ENCODE measurements at places on chromosomes 5 and 9.

DNA sequence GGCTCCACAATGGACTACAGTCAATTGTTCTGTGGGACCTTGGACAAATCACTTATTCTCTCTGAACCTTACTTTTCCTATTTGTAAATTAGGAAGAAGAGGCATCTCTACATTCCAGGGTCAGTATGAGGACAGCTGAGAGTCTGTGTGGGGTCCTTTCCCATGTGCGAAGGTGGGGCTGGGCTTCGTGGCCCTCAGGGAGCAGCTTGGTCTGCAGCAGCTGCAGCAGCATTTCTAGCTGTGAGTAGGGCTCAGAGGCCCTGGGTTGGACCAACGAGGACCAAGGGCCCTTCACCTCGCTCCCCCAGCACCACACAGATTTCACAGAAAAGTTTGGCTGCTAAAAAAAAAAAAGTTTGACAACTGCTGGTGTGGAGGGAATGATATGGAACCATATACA, 9.4 kb upstream of the DDX41 start:
- no peak for DNase-seq

DNA sequence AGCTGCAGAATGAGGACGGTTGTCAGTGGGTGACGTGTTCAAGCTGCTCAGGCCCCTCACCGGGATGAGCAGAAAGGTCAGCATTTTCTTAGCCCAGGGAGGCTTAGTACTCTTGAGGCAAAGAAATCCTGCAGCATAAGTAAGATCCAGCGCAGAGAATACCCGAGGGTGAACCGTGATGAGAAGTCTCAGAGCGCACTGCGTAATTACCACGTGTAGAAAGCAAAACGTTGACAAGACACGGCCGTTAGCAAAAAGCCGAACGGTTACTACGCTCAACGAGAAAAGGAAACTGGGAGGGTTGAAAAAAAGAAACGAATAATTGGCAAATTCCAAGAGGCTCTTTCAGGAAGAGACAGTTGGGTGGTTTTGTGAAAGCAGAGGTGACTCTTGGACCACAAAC, 104.0 kb downstream of the COL23A1 start:
- DNase-seq: no peak

- DNase-seq: no peak
Observed at GRCh38 chr5:101018299-101018698, 115.2 kb upstream of the ST8SIA4 start.

- peak; percentile 50 for DNase-seq
Observed at GRCh38 chr9:20476912-20477521, 145.3 kb downstream of the MLLT3 start.

DNA sequence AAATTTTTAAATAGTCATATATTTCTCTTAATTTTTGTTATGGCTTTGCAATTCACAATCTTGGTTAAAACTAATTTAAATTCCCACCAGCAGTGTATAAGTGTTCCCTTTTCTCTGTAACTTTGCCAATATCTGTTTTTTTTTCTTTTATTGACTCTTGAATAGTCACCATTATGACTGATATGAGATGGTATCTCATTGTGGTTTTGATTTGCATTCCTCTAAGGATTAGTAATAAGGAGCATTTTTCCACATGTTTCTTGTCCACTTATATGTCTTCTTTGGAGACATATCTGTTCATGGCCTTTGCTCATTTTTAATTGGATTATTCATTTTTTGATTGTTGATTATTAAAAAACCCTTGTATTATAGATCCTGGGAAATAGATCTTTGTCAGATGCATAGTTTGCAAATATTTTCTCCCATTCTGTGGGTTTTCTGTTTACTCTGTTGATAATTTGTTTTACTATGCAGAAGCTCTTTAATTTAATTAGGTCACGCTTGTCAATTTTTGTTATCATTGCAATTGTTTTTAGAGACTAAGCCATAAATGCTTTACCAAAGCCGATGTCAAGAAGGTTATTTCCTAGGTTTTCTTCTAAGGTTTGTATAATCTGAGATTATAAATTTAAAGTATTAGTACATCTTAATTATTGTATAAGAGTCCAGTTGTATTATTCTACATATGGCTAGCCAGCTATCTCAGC, 610.9 kb downstream of the CHSY3 start:
- DNase-seq: no peak

GRCh38 chr5:91938441-91938840, 555.3 kb upstream of the ARRDC3 start:
- DNase-seq: no peak

- no peak for DNase-seq
Observed at GRCh38 chr5:59728356-59728755, 165.2 kb downstream of the PDE4D start.

DNA sequence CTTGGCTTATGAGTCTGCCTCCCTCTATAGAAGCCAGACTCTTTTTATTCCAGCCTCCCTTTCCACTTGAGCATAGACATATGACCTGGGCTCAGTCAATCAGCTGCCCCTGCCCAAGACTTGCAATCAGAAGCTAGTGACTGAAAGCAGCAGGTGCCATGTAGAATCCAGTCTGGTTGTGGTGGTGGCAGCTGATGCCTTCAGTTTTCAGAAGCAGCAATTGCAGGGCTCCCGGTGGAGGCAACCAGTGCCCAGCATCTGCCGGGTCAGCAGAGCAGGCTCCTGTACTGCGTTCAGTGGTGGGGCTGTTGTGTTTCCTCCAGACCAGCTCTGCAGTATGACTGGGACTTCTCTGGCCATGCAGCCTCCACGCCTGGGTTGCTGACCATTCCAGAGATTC, 53.9 kb upstream of the PALM2AKAP2 start:
- DNase-seq: no peak

DNA sequence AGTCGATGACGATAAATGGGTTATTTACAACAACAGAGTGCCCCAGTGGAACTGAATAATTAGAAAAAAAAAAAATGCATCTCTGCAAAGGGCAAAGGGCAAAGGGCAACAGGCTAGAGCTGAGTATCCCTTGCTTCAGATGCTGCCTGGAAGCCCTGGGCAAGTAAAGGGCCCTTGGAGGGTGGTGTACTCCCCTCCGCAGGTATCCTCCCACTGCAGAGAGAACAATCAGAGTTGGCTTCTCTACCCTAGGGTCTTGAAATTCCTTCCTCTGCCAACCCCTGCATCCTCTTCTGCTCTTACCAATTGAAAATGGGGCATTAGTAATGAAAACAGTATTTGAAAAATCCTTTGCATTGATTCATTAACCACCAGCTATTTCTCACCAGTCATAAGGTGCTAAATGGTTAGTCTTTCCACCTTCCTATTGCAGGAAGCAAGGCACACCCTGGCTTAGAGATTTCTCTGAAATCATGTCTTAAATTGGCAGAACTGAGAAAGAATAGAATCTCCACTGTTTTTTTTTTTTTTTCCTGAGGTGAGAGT, 122.6 kb downstream of the SEMA6A start:
- no peak for DNase-seq

DNA sequence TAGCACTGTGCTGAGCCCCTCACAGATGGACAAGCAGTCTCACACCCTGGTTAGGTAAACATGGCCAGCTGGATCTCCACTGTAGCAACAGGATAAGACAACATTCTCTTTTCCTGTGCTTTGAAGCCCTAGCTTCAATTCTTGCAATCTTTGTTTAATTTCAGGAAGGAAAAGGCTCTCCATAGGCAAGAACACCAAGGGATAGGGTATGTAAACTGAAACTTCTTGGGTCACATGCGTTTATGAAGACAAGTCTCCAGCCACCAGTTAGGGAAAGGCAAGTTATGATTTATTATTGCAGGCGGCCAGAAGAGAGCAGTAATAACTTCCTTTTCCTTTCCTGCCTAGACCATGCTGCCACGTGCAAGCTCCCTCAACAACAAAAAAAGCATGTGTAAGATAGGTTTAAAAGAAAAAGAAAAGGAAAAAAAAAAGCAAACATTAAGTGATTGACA, 50.1 kb upstream of the POU5F2 start:
- no peak for DNase-seq

DNA sequence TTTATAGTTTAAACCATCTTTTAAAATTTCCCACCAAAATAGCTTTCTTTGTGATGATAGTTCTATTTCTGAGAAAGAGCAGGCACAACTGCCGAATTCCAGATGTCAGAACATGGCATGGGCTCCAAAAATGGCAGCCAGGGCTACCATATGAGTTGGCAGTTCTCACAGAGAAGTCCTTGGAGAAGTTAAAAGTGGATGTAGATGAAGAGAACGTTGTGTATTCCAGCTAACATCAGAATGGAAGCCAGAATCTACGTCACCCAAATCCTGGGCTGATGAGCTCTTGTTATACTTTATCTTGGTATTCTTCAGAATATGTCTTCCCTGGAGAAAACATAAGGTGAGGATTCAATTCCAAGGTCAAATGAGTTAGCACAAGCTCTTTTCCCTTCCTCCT, 66.9 kb upstream of the BASP1 start:
- no peak for DNase-seq
